CD4-positive, alpha-beta memory T cell (primary cell): ENCODE measurements at places on chromosomes 7 and 10. TPM values are rescaled to one million over a fixed set of nuclear protein-coding genes. Genes with fewer than 3 reads are reported as not detected.

Gene ITIH2
- polyA plus RNA-seq: not detected

Gene SVOPL
- polyA plus RNA-seq: not detected

Gene PTPN20
- 0.95 TPM for polyA plus RNA-seq

Gene PIP4K2A
- 87.0 TPM for polyA plus RNA-seq

Gene GPR15LG
- polyA plus RNA-seq: not detected

Gene HMX3
- not detected for polyA plus RNA-seq

Gene CPVL
- not detected for polyA plus RNA-seq

Gene PDE1C
- not detected for polyA plus RNA-seq

Gene TMEM254
- 49.4 TPM for polyA plus RNA-seq

Gene CALHM3
- not detected for polyA plus RNA-seq

Gene NAT16
- polyA plus RNA-seq: not detected

Gene SLC16A9
- polyA plus RNA-seq: not detected

Gene SPDYE11
- polyA plus RNA-seq: 0.10 TPM

Gene RADIL
- not detected for polyA plus RNA-seq

Gene FANK1
- not detected for polyA plus RNA-seq

Gene TAS2R4
- polyA plus RNA-seq: not detected

Gene PPP1R17
- polyA plus RNA-seq: not detected

Gene MRLN
- polyA plus RNA-seq: not detected

Gene PRF1
- polyA plus RNA-seq: 67.5 TPM

Gene ZNF33B
- 11.7 TPM for polyA plus RNA-seq

Gene SHH
- polyA plus RNA-seq: 0.03 TPM

Gene NPC1L1
- not detected for polyA plus RNA-seq

Gene ANXA8L1
- not detected for polyA plus RNA-seq

Gene RBP3
- polyA plus RNA-seq: not detected

Gene SPDYE9
- 0.10 TPM for polyA plus RNA-seq

Gene PVRIG
- polyA plus RNA-seq: 68.2 TPM

Gene OPN4
- not detected for polyA plus RNA-seq
